ENCODE measurements at places on chromosomes 6 and 20.

DNA sequence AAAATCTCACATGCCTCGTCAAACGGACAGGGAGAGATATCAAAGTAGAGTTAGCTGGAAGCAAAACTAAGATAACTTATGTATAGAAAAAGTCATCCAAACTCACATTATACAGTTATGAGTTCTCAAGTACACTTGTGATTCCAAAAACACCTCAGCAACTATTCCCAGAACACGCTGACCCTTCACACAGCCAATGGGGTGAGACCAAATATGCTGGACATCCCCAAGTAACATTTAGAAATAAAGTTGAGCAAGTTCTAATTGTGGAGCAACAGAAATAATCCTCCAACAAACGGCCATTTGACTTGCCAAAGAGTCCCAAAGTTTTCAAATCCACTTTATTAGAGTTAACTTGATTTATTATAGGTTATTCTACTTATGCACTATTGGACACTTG is 52.4 kb downstream of the LY86 start:
- DNase-seq: no peak

DNA sequence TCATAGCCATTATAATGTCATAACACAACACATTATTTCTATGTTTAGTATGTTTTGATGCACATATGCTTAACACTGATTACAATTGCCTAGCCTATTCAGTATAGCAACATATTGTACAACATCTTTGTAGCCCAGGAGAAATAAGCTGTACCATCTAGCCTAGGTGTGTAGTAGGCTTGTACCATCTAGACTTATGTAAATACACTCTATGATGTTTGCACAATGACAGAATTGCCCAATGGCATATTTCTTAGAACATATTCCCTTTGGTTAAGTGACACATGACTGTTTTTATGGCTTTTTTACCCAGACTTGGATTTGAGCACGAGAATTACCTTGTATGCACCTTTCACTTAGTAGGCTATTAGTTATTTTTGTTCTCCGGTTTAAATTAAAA is 64.5 kb upstream of the HIVEP1 start:
- no peak for DNase-seq

- no peak for DNase-seq
Observed at GRCh38 chr6:43193929-43194328, 11.9 kb downstream of the CUL9 start.

DNA sequence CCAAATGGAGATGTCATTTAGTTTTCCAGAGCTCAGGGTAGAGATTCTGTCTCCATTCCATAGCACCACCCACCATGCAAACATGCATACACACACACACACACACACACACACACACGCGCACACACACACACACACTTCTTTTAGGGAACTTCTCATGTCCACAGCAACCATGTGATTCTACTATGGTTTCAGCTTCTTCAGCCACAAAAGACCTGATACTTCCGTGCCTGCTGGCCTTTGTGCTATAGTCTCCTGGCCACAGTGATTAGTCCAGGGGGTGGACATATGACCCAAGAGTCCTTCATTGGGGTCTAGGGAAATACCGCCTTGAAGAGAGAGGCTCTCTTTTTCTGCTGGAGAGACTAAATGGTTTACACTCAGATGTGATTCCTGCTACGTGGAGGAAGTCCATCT is 53.5 kb downstream of the CARMIL1 start:
- DNase-seq: no peak

GRCh38 chr6:112007805-112008204 is 46.1 kb upstream of the CCN6 start:
- DNase-seq: no peak

Measured in lower leg skin (tissue), 4 donors.